ENCODE measurements at places on chromosomes 6 and 20.

GRCh38 chr6:146896062-146896813 lies 297.5 kb downstream of the ADGB start:
- no peak for DNase-seq

- no peak for DNase-seq
Observed at GRCh38 chr6:28243946-28244345, 8.1 kb downstream of the ZKSCAN4 start.

DNA sequence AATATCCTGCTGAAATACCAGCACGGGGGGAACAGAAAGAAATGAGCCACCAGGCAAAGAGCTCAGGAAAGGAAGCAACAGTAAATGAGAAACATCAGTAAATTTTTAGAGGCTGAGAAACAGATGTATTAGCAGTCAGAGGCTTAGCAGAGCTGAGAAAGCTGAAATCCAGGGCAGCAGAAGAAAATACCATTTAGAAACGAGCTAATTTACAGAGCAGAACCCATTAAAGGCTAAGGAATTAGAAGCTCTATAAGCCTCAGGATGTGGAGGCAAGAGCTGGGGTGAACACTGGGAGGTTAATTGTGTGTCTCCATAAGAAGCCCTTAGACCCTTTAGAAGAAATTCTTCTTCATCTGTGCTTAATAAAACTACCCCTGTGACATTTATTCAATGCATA lies 178.6 kb upstream of the RGS17 start:
- DNase-seq: no peak

GRCh38 chr6:108766886-108767285 lies 81.3 kb upstream of the ARMC2 start:
- DNase-seq: no peak

DNA sequence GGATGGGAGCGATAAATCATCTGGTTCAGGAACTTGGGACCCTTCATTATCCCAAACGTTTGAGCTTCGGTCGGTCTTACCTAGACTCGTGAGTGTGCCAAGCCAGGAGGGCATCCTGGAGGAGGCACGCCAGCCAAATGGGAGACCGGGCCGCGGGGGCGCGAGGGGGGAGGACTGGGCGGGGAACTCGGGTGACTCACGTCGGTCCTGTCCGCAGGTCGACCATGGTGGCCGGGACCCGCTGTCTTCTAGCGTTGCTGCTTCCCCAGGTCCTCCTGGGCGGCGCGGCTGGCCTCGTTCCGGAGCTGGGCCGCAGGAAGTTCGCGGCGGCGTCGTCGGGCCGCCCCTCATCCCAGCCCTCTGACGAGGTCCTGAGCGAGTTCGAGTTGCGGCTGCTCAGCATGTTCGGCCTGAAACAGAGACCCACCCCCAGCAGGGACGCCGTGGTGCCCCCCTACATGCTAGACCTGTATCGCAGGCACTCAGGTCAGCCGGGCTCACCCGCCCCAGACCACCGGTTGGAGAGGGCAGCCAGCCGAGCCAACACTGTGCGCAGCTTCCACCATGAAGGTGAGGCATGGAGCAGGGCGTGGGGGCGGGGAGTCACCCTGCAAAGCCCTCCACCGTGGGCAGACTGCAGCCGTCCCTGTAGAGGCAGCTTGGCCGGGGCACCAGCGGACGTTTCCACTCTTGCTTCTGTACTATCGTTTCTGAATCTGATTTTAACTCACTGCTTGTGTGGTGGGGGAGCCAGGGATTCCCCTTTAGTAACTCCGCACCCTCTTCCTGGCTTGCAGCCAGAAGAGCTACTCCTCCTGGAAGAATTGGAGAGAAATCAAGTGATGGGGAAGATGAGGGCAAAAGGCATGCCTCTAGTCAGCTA lies 2.7 kb downstream of the BMP2 start:
- peak; percentile 1 for DNase-seq

GRCh38 chr6:23494367-23494766 lies 631.6 kb upstream of the NRSN1 start:
- DNase-seq: no peak

GRCh38 chr20:34522969-34523871 lies 7.0 kb downstream of the DYNLRB1 start:
- DNase-seq: peak; percentile 88

- peak; percentile 15 for DNase-seq
Observed at GRCh38 chr20:37498066-37498665, 22.9 kb upstream of the NNAT start.

DNA sequence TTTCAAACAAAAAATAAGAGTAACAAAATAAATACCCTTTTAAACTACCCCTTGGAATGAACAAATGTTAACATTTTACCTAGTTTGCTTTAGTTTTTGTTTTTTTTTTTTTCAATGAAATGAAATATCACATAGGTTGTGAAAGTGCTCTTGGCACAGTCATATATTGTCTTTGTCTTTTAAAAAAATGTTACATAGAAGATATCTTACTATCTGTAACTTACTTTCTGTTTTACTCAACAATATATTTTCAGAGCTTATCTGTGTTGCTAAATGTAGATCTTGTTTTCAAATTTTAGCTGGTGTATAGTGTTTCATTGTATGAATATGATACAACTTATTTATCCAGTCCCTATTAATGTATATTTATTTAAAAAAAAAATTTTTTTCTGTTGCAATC lies 8.6 kb downstream of the CEP57L1 start:
- DNase-seq: no peak

GRCh38 chr6:143516690-143517446 lies 5.3 kb upstream of the FUCA2 start:
- no peak for DNase-seq

- DNase-seq: peak; percentile 70
Observed at GRCh38 chr20:36792422-36792821, 18.9 kb upstream of the DSN1 start.

GRCh38 chr6:108666656-108667260 lies 106.0 kb downstream of the FOXO3 start:
- DNase-seq: no peak

DNA sequence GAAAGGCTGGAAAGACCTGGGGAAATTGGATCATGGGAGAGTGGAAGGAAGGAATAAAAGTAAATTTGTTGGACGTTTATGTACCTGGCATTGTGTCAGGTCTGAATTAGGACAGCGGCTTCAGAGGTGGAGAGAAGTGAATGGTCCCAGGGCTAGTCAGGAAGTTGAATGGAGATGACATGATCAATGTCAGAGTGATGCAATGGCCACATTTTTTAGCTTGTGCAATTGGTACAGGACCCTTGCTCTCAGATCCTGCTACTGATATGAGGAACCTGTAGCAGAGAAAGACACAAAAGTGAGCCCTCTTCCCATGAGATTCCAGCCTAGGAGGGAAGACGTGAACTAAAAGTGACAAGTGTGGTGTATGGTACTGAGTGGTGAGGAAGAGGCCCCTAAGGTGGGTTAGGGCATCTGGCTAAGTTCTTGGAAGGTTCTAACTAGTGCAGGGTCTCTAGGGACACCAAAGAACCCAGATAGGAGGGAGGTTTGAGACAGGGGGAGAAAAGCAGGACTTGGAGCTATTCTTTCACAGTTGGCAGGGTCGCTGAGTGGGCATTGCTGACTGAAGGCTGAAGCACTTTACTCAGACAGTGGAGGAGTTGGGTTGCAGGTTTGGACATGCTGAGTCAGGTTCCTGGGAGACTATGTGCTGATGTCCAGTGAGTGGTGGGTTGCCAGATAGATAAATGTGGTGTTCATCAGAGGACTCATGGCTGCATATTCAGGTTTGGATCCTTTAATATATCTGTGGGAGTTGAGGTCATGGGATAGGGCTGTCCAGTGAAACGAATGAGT lies 266.1 kb upstream of the RNF24 start:
- no peak for DNase-seq

- DNase-seq: peak; percentile 36
Observed at GRCh38 chr6:36677753-36678487, 594 bp upstream of the CDKN1A start.

DNA sequence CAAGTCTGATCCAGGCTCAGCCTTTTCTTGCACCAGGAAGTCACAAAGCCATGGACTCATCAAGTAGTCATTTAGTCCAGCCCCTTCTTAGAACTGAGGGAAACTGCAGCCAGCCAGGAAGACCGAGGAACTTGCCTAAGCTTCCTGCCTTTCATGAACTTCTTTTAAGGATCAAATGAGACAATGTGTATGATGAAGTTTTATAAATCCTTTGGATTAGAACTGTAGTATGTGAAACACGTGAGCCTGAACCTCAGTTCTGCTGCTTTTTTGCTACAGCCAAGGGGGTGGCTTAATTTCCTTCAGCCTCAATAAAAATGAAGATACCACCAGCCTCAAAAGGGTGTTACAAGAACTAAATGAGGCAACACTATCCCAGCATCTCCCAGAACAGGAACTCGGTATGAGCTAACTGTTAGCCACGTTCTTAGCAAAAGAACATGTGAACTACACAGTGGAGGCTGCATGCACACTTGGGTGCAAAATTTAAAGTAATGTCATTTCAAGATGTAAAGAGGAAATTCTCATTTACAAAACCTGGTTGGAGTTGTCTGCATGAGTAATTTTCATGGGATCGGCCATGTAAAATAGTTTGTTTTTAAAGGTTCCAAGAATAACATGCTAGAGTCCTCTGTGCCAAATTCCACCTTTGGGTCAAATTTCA lies 76.0 kb upstream of the TBC1D7 start:
- peak; percentile 39 for DNase-seq

DNA sequence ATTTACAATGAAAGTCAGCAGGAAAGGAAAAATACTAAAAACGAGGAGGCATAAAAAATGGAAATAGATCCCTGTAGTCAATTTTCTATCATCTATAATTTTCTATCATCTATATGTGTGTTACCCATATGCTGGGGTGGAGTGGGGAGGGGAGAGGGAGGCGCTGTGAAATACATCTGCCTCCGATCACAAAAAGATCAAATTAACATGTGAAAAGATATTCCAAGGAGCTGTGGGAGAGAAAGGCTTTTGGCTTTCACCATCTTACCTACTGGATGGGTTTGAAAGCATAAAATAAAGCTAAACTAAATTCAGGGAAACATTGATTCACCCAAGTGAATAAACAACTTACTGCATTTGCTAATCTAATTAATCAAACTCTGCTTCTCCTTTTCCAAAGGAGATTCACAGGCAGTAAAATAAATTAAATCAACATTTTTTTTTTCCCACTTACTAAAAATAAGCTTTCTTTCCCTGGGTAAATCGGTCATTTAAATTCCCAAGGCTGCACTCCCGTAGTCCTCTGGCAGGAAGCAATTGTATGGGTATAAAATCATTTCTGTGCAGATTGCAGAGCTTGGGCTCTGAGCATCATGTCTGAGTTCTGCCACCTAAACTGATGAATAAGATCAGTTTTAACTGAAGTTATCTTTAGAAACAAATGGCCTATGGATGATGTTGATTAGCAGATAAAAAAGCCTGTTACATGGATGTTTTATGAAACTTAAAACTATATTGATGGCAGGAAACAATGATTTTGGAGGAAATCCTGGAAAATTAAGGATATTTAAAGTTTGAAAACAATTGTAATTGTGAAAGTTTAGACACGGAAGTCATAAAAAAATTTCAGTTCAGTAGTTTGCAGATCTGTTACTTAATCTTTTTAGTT lies 147.9 kb downstream of the SOX4 start:
- no peak for DNase-seq

GRCh38 chr6:132192631-132193030 lies 208.6 kb downstream of the MOXD1 start:
- DNase-seq: no peak

- DNase-seq: no peak
Observed at GRCh38 chr6:55562318-55562717, 16.7 kb downstream of the HMGCLL1 start.

DNA sequence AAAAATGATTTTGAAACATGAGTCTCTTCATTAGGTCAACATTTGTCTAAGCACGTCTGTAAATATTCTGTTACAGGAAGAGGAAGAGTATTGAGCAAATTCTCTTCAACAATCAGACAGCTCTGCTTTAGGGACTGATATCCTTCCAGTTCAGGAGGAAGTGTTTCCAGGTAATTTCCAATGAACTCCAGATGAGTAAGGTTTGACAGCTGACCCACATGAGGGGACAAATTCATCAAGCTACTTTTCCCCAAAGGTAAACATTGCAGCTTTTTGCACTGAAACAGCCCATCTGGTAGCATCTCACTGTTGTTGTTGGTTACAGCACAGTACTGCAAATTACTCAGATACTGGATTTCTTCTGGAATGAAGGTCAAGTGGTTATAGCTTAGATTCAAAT lies 18.1 kb downstream of the ENPP1 start:
- DNase-seq: peak; percentile 52

GRCh38 chr6:44788387-44788981 lies 401.0 kb downstream of the CDC5L start:
- peak; percentile 42 for DNase-seq

- peak; percentile 67 for DNase-seq
Observed at GRCh38 chr6:834866-835265, 141.9 kb upstream of the EXOC2 start.

DNA sequence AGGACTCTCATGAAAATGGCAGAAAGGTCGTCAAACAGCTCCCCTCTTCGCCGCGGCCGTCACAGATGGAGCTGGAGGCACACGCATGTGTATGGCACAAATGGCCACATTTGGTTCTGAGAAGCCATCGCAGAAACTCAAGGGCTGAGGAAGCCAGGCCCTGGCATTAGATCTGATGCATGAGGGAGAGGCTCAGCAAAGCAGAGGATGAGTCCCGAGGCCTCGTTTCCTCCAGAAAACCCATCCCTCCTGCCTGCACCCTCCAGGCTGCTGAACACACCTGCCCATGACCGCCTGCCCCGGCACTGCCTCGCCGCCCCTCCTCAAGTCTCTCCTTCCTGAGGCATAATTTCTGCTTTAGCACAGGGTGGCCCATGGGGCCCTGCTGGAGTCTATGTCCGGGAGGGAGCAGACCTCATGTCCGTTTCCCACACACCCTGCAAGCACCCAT lies 240.3 kb downstream of the DLL1 start:
- no peak for DNase-seq

DNA sequence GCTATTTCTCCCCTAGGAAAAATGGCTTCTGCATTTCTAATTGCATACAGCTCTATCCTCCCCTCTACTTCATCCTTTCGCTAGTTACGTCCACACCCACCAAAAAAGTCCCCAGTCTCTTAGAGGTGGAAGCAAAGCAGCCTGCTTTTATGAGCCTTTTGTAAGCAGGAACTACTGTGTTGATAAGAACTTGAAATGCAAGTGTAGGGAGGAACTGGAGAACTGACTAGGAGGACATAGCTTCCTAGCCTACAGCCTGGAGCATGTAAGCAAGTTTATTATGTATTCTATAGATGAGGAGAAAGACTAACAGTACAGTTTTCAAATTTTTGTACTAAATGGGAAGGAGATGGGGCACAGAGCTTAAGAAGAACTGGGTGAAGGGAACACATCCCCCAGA lies 10.3 kb downstream of the ARHGAP18 start:
- no peak for DNase-seq

GRCh38 chr6:16477367-16478149 lies 239.2 kb downstream of the GMPR start:
- no peak for DNase-seq
